Stimulated activated CD8-positive, alpha-beta memory T cell treated with anti-CD3 and anti-CD28 coated beads, Interleukin-15, amount 100 ng/mL, for 48 hours (primary cell): ENCODE measurements at places on chromosomes 3 and 15.
A peak's percentile ranks its signal among the peaks of the same experiment; 100 is the strongest.

- DNase-seq: no peak
These were observed 217.8 kb downstream of the CHST2 start for GRCh38 chr3:143337387-143337786.

- DNase-seq: peak; percentile 40
These were observed 40.1 kb downstream of the OXNAD1 start for GRCh38 chr3:16305111-16305541.

DNA sequence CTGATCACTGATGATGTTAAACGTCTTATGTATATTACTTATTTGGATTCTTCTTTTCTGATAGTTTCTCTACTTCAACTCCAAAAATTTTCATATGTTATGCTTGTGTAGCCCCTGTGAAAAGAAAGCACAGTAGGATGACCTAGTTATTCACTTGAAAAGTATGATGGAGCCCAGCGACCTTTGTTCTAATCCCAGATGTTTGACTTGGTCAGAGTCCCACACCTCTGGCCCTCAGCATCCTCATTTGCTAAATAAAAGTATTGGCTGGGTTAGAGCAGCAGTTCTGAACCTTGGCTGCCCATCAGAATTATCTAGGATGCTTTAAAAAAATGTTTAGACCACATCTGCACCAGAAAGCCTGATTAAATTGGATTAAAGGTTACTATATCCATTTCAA, 173.7 kb downstream of the ATG7 start:
- no peak for DNase-seq

DNA sequence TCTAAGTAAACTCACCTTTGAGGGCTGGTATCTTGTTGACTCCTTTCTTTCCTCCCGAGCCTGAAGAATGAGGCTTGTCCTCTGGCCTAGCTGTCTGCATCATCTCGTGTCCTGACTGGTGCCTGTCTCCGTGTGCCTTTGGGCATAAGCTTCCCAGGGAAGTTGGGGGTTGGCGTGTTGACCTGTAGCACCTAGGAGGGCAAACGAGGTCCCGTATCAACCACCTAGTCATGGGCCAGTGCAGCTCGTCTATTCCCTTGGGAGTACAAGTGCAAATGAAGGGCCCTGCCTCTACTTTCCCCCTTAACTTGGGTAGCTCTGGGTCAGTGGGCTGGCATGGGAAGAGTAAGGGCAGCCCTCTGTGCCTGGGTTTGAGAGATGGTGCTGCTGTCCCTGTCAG, 8.7 kb downstream of the TEX264 start:
- DNase-seq: no peak

DNA sequence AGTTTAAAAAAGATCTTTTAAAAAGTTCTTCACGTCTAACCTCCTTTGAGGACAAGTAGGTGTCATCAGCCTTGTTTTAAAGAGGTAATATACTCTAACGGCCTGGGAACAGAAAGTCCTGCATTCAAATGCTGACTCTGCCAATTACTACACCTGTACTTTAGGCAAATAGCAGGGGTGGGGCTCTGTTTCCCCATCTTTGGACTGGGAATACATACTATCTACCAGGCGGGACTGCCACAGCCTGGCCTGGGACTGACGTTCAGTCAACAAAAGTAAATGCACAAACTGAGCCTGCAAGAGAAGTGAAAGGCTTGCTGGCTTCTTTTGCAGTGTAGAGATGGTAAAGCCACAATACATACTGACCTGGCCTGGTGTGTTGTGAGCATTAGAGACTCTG, 107.6 kb upstream of the SPATA12 start:
- no peak for DNase-seq

GRCh38 chr3:41502481-41502880, 303.2 kb downstream of the CTNNB1 start:
- no peak for DNase-seq

- no peak for DNase-seq
These were observed 136.9 kb downstream of the PCCB start for GRCh38 chr3:136387031-136387430.

DNA sequence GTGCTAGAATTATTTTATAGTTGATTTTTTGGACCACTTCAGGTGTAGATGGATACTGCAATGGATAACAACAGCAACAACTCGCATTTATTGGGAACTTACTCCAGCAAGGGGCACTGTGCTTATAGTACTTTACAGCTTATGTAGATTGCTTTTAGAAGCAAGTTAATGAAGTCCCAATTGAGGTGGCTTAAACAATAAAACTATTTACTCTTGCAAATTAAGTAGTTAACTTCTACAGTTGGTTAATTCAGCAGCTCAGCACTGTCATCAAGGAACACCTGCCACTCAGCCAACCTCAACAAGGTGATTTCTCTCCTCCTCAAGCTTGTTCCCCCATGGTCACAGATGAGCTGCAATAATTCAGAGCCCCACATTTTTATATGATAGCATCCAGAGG, 124.1 kb downstream of the RASA2 start:
- no peak for DNase-seq

DNA sequence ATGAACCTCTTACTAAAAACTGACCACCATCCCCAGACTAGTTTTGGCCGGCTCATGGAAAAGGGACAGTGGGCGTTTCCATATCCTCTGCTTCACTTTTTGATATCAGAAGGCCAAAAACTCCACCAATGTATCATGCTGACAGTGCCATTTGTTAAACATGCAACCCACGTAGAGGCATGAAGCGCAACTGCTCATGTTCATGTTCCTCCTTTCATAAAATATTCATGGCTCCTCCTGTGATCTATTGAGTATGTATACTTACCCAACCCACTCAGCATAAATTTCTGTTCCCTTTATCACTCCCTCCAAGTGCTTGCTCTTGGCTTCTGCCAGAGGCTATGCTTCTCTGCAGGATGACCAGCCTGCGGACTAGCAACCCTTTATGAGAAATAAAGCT, 58.7 kb upstream of the TGFBR2 start:
- no peak for DNase-seq

DNA sequence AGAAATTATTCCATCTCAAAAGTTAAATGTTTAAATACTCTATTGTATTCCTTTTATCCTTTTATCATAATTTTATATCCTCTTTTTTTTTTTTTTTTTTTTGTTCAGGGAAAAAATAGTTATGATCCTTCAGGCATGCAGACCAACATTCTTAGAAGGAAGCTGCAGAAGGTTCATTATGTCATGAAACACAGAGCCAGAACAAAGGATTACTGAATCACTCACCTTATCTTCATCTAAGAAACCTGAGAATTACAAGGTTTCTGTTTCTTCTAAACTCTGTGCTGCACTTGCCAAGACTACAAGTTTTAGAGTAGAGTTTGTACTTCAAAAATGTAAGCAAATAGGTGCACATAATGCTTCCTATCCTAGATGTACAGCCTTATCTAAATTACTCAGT, 3.3 kb downstream of the PLCH1 start:
- DNase-seq: no peak

- no peak for DNase-seq
These were observed 69.0 kb downstream of the RFX7 start for GRCh38 chr15:56174649-56175048.

- no peak for DNase-seq
These were observed 57.8 kb upstream of the CTDSPL start for GRCh38 chr3:37803726-37804469.

- no peak for DNase-seq
These were observed 1.0 kb downstream of the PRKCD start for GRCh38 chr3:53161820-53162671.
